Osteocyte (in vitro differentiated cells): ENCODE measurements at places on chromosomes 2 and 18.

- H3K4me3 ChIP-seq = no peak overlapping the region
- H3K36me3 ChIP-seq = no peaks in the 10 kb centered on the region
- peaks cover 58% of the 10 kb centered on the region for H3K4me1 ChIP-seq
- no peaks in the 10 kb centered on the region for H3K27me3 ChIP-seq
- no peak for DNase-seq
Observed at GRCh38 chr2:217657252-217657651, 345.5 kb downstream of the TNS1 start.

- H3K4me1 ChIP-seq = peaks cover 9% of the 10 kb centered on the region
- H3K4me3 ChIP-seq = no peak overlapping the region
- H3K27me3 ChIP-seq = no peaks in the 10 kb centered on the region
- no peak overlapping the region for H3K27ac ChIP-seq
Observed at GRCh38 chr2:167759531-167759930, 487.9 kb downstream of the STK39 start.

- peaks cover 2% of the 10 kb centered on the region for H3K36me3 ChIP-seq
- H3K27me3 ChIP-seq = no peaks in the 10 kb centered on the region
- H3K4me3 ChIP-seq = no peak overlapping the region
Observed at GRCh38 chr2:182318466-182319220, 108.2 kb downstream of the PDE1A start.

- no peak overlapping the region for H3K27ac ChIP-seq
- no peaks in the 10 kb centered on the region for H3K36me3 ChIP-seq
- no peak for DNase-seq
- no peak overlapping the region for H3K4me3 ChIP-seq
- peaks cover 3% of the 10 kb centered on the region for H3K27me3 ChIP-seq
Observed at GRCh38 chr2:56088411-56088810, 95.4 kb upstream of the CCDC85A start.

DNA sequence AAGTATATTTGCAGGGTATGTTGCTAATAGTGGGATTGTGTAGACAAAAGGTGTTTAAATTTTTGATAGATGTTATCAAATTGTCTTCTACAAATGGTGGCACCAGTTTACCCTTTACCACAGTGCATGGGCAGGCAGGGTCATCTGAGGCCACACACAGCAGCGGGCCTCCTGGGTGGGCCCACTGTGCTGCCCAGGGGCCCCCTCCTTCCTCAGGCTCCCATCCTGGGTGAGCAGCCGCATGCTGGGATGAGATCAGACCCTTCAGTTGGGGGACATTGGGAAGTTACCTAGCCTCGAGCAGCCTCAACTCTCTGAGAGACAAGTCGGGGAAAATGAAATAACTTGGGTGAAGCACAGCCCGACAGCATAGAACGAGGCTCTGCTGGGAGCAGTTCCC, 9.7 kb downstream of the MYO7B start:
- H3K4me1 ChIP-seq = no peaks in the 10 kb centered on the region
- DNase-seq = peak; percentile 70
- no peaks in the 10 kb centered on the region for H3K36me3 ChIP-seq
- H3K4me3 ChIP-seq = no peak overlapping the region
- peaks cover 58% of the 10 kb centered on the region for H3K27me3 ChIP-seq
- H3K27ac ChIP-seq = no peak overlapping the region

- H3K36me3 ChIP-seq = peaks cover 6% of the 10 kb centered on the region
- H3K27ac ChIP-seq = peak overlapping the region; percentile 93
Observed at GRCh38 chr2:173109253-173110188, 33.9 kb downstream of the MAP3K20 start.

DNA sequence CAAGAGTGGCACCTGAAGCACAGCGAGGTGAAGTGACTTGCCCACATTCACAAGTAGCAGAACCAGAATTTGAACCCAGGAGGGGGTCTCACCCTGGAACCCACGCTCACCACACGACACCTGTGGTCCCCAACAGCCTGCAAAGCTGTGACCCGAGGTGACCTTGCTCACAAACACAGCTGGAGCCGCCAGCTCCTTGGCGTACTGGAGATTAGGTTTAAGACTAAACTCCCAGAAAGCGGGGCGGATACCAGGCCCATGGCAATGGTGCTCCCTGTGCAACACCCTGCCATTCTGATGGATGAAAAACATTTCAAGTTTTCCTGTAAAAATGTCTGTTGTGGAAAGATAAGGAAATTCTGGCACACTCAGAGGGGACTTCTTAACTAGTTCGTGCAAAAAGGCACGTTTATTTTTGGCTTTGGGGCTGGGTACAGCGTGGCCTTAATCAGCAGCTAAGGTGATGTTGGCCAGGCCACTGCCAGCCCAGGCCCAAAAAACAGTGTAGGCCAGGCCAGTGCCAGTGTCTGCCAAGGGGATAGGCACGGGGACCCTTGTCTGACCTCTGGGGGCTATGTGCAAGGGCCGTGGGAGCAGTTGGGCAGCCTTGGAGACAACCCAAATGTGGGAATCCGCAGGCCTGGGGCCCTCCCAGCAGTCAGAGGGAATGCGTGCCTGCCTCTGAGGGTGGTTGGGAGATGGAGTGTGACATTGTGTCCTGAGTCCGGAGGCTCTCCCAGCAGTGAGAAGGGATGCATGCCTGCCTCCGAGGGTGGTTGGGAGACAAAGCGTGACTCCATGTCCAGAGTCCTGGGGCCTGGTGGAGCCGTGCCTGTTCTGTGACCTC, 185.0 kb upstream of the HS6ST1 start:
- H3K27me3 ChIP-seq = peaks cover 6% of the 10 kb centered on the region
- H3K36me3 ChIP-seq = no peaks in the 10 kb centered on the region
- no peak overlapping the region for H3K27ac ChIP-seq
- DNase-seq = peak; percentile 80
- H3K4me1 ChIP-seq = no peaks in the 10 kb centered on the region

GRCh38 chr2:65383541-65384488, 48.6 kb downstream of the SPRED2 start:
- DNase-seq = peak; percentile 59
- H3K27me3 ChIP-seq = no peaks in the 10 kb centered on the region
- H3K4me1 ChIP-seq = peaks cover 64% of the 10 kb centered on the region
- H3K27ac ChIP-seq = peak overlapping the region; percentile 77

- peaks cover 41% of the 10 kb centered on the region for H3K4me1 ChIP-seq
- peaks cover 17% of the 10 kb centered on the region for H3K36me3 ChIP-seq
- no peaks in the 10 kb centered on the region for H3K27me3 ChIP-seq
Observed at GRCh38 chr18:47911877-47912276, 18.6 kb downstream of the SMAD2 start.

DNA sequence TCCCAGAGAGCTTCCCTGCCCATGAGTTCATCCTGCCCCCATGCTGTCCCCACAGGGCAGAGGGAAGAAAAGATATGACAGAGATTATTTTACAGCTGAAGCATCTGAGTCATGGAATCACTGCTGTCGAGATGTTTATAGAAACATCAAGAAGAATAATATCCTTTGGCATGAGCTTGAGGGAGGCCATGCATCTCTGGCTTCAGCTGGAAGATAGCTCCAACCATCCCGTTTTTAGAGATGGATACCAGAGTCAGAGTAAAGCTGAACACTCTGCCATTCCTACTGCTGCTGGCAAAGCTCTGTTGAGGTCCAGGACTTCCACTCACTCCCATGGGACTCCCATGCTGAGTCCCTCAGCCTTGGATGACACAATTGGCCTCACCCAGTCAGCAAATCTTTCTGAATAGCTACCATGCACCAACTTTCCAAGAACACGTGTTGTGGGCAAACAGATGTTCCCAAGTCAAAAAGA, 167.8 kb downstream of the TTC32 start:
- DNase-seq = no peak
- no peak overlapping the region for H3K4me3 ChIP-seq
- peaks cover 60% of the 10 kb centered on the region for H3K4me1 ChIP-seq
- H3K36me3 ChIP-seq = no peaks in the 10 kb centered on the region
- H3K27me3 ChIP-seq = no peaks in the 10 kb centered on the region

GRCh38 chr2:52686935-52687334, 1080.7 kb upstream of the CHAC2 start:
- H3K4me1 ChIP-seq = no peaks in the 10 kb centered on the region
- no peaks in the 10 kb centered on the region for H3K36me3 ChIP-seq
- H3K27me3 ChIP-seq = peaks cover 3% of the 10 kb centered on the region
- DNase-seq = no peak

GRCh38 chr18:59087391-59087790, 52.3 kb upstream of the SEC11C start:
- no peak overlapping the region for H3K27ac ChIP-seq
- H3K36me3 ChIP-seq = no peaks in the 10 kb centered on the region
- peaks cover 4% of the 10 kb centered on the region for H3K4me1 ChIP-seq
- DNase-seq = no peak
- H3K4me3 ChIP-seq = no peak overlapping the region

DNA sequence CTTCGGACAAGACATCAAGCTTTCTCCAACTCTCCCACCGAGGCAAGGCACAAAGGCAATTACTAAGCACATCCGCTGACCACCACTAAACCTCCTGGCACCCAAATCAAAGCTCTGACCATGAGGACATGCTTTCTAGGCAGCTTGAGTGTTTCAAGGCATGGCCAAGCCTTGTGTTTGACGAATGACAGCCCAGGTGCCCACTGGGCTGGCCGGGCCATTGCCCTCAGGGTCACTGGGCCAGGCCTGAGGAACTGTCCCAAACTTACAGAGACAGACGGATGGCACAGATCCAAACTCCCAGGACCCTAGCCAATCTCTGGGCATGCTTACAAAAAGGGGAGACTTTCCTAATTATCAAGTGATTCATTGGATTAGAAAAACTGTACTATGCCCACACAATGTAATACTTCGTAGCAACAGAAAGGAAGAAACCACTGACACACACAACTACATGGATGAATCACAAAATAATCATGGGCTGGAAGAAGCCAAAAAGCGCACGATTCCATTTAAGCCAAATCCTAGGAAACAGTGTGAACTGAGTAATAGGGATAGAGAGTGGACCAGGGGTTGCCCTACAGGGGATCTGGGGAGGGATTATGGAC, 20.2 kb downstream of the CRACDL start:
- no peak overlapping the region for H3K4me3 ChIP-seq
- peaks cover 37% of the 10 kb centered on the region for H3K4me1 ChIP-seq
- peaks cover 6% of the 10 kb centered on the region for H3K27me3 ChIP-seq
- DNase-seq = no peak

DNA sequence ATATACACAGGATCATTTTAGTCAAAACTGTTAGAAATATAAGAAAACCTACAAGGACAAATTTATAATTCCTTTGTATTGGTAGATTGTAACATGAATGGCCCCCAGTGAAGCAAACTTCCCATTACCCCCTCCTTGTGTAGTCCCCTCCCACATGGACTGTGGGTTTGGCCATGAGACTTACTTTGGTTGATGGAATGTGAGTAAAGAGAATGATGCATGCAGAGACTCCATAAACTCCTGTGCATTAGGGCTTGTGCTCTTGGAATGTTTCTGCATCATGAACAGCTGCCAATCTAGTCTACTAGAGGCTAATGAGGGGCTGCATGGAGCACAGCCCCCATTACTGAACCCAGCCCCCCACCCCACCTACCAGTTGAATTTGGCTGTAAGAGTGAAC, 8.3 kb upstream of the TGFA start:
- H3K27ac ChIP-seq = no peak overlapping the region
- no peaks in the 10 kb centered on the region for H3K4me1 ChIP-seq
- no peak overlapping the region for H3K4me3 ChIP-seq
- H3K27me3 ChIP-seq = peaks cover 49% of the 10 kb centered on the region

- H3K27ac ChIP-seq = no peak overlapping the region
- no peak for DNase-seq
- H3K36me3 ChIP-seq = peaks cover 3% of the 10 kb centered on the region
- no peaks in the 10 kb centered on the region for H3K27me3 ChIP-seq
- no peak overlapping the region for H3K4me3 ChIP-seq
Observed at GRCh38 chr2:205387350-205388055, 294.8 kb upstream of the NRP2 start.

DNA sequence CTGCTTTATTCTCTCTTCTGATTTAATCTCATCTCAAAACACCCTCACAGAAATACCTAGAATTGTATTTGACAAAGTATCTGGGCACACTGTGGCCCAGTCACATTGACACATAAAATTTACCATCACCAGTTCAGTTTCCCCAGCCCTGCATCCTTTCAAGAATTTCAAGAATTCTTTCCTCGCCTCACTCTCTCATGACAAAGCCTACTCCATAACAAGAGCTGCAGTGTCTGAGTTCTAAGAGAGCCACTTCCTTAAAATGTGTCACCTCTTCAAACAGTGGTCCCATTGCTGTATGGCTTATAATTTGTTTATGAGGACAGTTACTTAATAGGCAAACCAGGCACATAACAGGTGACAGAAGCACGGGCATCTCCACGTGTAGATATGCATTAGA, 90.9 kb upstream of the STK39 start:
- no peak overlapping the region for H3K27ac ChIP-seq
- H3K4me3 ChIP-seq = no peak overlapping the region
- DNase-seq = no peak
- H3K27me3 ChIP-seq = no peaks in the 10 kb centered on the region
- peaks cover 4% of the 10 kb centered on the region for H3K4me1 ChIP-seq

DNA sequence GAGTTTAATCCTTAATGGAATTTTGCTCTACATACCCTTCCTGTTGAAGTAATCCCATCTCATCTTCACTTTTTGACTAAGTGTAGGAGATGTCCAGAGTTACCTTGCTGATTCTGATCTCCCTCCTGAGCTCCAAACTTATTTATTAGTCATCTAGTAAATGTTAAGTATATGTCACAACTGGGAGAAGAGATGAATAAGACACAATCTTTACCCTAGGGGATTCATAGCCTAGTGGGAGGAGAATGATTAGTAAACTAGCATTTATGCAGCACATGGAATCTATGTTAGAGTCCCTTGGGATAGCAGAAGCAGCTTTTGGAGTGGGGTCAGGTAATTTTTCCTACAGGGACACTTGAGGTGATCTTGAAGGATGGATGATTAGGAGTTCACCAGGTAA, 20.7 kb downstream of the ACVR2A start:
- H3K4me3 ChIP-seq = no peak overlapping the region
- no peaks in the 10 kb centered on the region for H3K27me3 ChIP-seq
- H3K27ac ChIP-seq = no peak overlapping the region
- DNase-seq = no peak

DNA sequence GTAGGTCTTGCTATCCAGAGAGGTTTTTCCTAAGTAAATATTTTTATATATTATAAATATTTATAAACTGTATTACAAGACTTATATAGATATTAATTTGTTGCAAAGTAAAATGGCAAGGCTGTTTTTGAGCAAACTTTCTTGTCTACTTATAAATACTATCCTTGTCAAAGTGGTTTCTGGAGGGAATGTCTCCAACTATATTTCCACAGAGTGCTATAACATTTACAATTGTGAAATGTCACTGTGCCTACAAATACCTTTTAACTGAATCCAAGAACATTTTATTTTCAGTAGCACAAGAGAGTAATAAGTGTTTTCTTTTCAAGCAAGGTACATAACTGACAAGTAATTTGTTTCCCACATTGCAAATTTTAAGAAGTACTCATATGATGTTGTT, 256.8 kb downstream of the ZNF385B start:
- H3K4me3 ChIP-seq = no peak overlapping the region
- H3K27me3 ChIP-seq = no peaks in the 10 kb centered on the region
- H3K27ac ChIP-seq = no peak overlapping the region
- DNase-seq = no peak
- H3K36me3 ChIP-seq = no peaks in the 10 kb centered on the region

DNA sequence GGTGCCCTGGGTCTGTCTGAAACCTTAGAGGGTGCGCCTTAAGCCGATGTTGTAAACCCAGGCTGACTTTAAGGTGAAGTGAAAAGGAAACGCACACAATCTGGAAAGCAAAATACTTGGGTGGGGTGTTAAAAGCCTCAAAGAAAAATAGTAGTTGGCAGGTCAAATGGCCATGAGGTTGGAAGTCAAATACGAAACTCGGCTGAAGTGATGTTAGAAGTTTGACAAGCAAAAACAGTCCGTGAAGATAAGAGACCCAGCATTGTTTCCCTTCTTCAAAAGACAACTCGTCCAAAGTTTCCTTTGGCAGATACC, 1.4 kb upstream of the CDC42EP3 start:
- H3K4me1 ChIP-seq = peaks cover 29% of the 10 kb centered on the region
- H3K27ac ChIP-seq = peak overlapping the region; percentile 52
- DNase-seq = no peak
- peak overlapping the region; percentile 79 for H3K4me3 ChIP-seq
- no peaks in the 10 kb centered on the region for H3K36me3 ChIP-seq
